Activated CD4-positive, CD25-positive, alpha-beta regulatory T cell treated with anti-CD3 and anti-CD28 coated beads, Interleukin-2, amount 50 U/mL, for 72 hours (primary cell): ENCODE measurements at places on chromosomes 12 and 14.

GRCh38 chr12:4114986-4115385, 158.6 kb upstream of the CCND2 start:
- DNase-seq, result no peak

DNA sequence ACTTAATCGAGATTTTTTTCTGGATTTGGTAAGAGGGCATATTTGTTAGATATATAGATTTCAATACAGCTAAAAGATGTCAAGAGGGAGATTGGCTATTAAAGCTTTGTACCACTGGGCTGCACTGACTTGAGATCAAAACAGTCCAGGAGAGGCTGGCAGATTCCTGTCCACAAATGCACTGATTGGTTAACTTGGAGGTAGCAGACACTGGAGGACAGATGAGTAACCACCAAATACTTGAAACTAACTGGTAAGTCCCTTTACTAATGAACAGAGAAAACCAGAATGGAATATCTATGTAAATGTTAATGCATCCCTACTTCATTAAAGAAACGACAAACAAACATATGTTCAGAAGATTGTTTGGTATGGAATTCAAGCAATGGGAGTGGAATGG, 416.6 kb downstream of the LRIG3 start:
- DNase-seq, result no peak

GRCh38 chr14:20986811-20987210, 3.0 kb upstream of the METTL17 start:
- no peak for DNase-seq

DNA sequence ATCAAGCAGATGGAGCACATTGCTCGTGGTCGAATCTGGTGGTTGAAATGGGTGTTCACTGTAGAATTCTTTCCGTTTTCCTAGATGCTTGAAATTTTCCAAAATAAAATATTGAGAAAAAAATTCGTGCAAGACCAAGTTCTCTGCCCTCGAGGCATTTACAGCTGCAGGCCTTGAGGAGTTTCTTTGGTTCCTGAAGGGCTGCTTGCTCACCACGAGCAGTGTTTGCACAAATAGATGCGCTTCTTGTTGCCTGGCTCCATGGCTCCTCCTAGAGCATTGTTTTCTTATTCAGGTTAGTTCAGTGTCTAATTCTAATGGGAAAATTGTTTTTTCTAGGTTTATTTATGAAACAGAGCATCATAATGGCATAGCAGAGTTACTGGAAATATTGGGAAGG, 74.5 kb upstream of the DYNC1H1 start:
- no peak for DNase-seq

DNA sequence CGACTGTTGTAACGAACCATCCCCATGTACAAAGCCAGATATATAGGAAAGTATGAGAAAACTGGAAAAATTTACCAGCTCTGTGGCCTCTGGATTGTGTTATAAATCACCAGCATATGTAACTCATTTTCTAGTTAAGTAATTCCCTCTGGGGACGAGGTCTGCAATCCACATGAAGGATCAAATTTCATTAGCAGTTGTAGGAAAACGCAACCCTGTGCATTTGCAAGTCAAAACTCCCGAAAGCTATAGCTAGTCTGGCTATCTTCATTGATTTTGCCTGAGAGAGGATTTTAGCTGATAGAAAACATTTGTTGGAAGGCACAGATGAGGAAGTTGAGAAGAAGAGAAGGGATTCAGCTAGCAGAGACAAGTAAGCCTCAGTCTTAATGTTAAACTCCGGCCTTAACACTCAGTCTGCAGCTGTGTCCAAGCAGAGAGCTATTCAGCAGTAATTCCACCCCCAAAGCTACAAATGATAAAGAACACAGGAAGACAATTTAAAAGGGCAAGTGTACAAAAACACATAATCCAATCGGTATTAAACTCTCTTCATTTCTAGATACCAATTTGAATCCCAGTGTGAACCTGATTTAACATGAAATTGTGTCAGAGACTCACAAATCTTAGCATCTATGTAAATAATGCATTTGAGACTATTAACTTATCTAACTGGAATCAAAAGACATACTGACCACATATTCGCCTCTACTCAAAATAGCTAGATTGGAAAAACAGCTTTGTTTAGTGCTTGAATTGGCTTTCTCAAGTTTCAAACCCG, 54.2 kb upstream of the CERS5 start:
- no peak for DNase-seq

- no peak for DNase-seq
Measured at GRCh38 chr12:6321905-6322304, 11.4 kb downstream of the PLEKHG6 start.

DNA sequence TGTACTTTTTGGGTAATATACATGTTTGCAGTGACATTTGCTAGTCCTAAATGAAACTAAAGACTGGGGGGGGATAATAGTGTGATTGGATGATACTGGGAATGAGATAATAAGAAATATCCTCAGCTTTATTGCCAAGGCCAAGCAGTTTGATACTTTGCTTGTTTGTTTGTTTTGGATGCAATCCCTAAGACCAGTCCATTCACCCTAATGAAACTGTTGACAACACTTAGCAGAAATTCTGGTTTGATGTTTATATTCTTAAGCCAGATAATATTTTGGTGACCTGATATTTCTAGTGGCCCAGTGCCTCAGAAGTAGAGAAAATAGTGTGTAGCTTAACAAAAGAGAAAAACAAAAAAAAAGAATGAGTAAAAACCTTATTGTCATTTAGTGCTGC, 1.8 kb downstream of the PHC1 start:
- DNase-seq, result no peak
